ENCODE measurements at places on chromosomes 16 and 17.

DNA sequence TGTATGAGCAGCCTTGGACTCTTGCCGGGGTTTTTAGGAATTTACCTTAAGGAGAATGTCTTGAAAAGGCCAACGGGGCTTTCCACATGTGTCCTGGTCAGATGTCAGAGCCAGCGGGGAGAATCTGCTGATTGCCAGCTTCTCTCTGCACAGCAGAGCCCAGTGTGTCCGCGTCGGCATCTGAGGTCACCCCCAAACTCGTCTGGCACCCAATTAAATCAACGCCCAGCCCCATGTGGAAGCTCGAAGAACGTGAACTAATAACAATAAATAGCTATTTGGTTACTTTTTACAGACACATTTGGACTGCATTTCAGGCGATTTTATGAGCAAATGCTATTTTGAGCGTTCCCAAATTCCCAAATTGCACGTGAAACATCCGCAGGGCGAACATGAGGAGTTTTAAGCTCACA lies 303.5 kb downstream of the FOXL1 start:
- no peak for DNase-seq

DNA sequence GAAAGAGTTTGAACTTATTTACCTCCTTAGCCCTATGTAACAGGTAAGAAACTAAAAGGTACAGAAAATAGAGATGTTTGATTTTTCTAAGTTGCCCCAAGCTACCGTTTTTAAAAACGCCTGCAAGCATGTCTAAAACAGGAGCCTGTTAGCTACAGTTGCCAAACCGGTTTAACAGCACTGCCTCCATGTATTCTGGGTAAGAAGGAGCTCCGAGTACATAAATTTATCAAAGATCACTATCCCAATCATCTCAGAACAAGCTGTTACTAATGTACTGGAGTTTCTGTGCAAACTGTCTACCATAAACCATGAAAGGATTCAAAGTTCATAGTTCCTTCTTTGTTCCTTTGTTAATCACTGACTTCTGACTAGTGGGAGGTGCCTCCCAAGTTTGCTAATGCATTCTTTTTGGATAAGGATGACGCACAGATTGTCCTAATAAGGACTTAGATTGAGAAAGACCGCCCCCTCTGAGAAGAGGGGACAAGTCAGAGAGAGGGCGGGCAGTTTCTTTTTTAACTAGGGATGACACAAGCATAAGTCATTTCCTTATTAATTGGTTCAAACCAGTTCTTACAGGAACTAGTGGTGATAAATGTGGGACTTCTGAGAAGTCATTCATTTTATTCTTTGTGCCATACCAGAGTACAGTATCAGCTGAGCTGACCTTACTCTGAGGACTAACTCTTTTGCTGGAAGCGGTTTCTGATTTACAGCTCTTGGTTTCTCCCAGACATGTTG lies 55.3 kb downstream of the TUBD1 start:
- peak; percentile 97 for DNase-seq

DNA sequence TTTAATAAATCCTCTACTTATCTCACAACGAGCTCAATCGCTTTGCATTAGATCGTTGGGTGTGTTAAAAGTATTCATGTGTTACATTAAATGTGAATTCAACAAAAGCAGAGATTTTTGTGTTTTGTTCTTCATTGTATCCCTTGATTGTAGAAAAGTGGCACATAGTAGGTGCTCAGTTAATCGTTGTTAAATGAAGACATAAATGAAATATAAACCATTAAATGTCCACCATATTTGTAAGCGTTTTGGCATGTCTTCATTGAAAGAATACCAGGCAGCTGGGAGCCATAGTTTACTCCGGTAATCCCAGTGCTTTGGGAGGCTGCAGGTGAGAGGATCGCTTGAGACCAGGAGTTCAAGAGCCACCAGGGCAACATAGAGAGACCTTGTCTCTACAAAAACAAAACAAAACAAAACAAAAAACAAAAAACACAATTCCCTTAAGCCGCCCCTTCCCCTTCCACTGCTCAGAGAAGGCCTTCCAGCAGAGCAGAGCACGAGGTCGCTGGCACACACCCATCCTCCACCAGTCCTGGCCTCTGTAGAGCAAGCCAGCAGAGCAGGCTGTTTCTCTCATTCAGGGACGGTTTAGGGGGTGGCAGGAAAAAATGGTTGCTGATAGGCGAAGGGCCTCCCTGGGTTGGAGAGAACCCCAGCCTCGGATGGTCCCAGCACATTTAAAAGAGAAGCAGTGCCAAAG lies 673 bp upstream of the CHD9 start:
- no peak for DNase-seq

- no peak for DNase-seq
These were observed 22.8 kb downstream of the FAM117A start for GRCh38 chr17:49741009-49741691.

GRCh38 chr17:8466873-8467272 lies 31.2 kb downstream of the NDEL1 start:
- no peak for DNase-seq

- DNase-seq: no peak
These were observed 1.1 kb upstream of the PHF23 start for GRCh38 chr17:7240375-7240774.

DNA sequence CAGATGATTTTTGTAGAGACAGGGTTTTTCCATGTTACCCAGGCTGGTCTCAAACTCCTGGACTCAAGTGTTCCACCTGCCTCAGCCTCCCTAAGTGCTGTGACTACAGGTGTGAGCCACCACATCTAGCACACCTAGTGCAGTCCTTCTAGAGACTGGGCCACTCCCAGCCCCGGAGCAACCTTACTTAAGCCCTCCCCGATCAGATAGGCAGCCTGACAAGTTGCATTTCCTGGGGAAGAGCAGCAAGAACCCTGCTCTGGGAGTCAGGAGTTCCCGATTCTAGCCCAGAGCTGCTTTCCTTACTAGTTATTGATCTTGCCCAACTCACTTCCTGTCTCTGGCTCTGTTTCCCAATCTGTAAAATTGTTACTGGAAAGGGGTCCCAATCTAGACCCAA lies 7.0 kb upstream of the NAGLU start:
- DNase-seq: no peak

- DNase-seq: no peak
These were observed 361.2 kb downstream of the SEC14L1 start for GRCh38 chr17:77501751-77502625.

DNA sequence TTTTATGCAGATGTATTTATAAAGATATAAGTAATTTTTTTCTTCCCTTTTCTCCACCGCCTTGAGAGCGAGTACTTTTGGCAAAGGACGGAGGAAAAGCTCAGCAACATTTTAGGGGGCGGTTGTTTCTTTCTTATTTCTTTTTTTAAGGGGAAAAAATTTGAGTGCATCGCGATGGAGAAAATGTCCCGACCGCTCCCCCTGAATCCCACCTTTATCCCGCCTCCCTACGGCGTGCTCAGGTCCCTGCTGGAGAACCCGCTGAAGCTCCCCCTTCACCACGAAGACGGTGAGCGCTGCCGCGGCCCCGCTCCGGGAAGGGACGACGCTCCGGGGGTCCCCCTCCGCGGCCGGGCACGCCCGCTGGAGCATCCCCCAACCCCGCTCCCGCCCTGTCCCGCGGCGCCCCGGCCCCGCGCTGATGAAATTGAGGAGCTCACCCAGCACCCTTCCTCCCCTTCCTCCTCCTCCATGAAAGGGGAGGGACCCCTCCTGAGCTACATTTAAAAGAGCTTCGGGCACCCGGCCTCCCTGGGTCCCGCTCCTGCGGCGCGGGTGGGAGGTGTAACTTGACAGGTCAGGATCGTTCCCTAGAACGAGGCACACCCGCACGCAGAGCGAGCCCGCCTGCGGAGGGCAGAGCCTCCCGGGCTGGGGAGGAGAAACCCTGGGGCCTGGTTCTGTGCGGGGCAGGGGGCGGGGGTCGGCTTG lies 706 bp downstream of the HLF start:
- no peak for DNase-seq

DNA sequence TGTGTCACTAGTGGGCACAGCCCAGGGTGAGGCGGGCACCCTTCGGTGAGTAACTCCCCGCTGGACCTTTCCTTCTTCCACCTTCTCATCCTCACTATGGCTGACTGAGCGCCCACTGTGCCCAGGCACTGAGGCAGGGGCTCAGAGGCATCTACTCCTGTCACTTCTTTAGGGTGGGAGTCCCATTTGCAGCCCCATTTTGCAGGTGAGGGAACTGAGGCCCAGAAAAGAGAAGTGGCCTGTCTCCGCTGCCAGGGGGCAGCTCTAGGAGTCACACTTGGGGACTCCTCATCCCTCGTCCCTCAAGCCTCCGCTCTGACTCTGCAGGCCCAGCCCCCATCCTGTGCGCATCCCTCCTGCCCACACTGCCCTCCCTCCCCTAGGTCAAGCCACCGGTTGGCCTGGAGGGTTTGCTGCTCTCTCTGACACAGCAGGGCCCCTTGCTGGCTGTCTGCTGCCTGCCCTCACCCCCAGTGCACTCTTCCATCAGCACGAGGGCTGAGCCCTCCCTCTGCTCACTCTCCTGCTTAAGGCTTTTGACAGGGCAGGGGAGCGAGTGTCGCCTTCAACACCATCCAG lies 62.4 kb downstream of the CNGB1 start:
- no peak for DNase-seq

- DNase-seq: no peak
These were observed 49.2 kb upstream of the WSCD1 start for GRCh38 chr17:6021011-6021400.

DNA sequence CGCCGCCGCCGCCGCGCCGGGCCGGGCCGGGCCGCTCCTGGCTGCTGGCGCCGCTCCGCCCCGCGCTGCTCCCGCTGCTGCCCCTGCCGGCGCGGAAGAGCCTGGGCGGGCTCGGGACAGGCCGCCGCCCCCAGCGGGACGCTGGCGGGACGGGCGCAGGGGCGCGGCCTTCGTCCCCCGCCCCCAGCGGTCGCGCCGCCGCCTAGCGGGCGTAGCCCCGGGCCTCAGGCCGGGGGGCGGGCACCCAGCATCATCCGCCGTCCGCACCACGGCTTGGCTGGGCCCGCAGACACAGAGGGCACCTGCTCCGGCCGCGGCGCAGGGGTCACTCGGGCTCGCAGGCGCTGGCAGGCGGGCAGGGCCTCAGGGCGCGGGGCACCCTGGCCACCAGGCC lies at the start of gene AMFR:
AMFR (minus strand) TSS at position 107 of the 394 bp plus-strand sequence. CDS start 218 bp downstream, outside the sequence.
- no peak for DNase-seq

GRCh38 chr16:27476240-27476639 lies 73.5 kb downstream of the GTF3C1 start:
- DNase-seq: no peak

DNA sequence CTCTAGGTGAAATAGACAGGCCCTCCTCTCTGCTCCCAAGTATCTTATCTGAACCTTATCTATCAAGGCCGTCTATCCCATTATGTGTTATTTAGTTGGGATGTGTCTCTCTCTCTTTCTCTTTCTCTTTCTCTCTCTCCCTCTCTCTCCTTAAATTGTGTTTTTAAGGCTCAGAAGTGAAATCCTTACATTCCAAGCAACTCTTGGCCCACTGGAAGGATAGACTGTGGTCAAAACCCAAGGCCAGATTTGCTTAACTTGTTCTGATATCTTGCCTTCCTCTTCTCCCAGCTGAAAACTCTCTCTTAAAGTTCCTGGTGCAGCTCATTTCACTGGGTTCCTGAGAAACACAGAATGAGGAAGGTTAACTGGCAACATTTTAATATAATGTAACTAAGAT lies 14.7 kb downstream of the CDRT4 start:
- DNase-seq: no peak

GRCh38 chr16:85250609-85251223 lies 138.4 kb upstream of the CIBAR2 start:
- DNase-seq: no peak

DNA sequence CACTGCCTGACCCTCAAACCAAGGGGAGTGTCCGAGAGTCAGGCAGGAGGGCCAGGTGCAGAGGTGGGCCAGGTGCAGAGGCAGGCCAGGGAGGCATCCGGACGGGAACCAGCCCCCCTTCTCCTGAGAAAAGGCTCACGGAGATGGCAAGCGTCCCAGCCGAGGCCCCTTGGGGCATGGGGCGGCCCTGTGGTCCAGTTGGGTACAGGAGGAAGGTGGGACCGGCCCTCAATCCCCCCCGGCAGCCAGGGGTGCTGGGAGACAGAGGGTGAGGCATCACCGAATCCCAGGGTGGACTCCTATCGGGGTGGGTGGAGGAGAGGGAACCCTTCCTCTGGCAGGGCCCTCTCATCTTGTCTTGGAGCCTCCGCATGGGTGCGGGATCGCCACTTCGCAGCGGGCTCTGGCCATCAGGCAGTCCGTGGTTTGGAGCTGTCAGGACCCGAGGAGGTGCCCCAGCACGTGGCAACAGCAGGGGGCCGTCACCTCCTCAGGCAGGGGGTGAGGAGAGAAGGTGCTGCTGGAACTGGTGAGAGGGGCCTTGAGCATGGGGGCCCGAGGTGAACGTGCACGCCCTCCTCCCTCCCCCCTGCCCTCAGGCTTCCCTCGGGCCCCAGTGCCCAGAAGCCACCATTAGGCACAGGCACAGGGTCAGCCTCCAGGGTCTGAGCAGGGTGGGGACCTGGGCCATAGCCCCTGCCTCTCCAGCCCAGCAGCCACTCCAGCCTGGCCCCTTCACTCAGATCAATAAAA lies 38.7 kb upstream of the SLC38A10 start:
- DNase-seq: no peak

GRCh38 chr16:3171855-3172593 lies 16.0 kb upstream of the OR1F1 start:
- DNase-seq: no peak

DNA sequence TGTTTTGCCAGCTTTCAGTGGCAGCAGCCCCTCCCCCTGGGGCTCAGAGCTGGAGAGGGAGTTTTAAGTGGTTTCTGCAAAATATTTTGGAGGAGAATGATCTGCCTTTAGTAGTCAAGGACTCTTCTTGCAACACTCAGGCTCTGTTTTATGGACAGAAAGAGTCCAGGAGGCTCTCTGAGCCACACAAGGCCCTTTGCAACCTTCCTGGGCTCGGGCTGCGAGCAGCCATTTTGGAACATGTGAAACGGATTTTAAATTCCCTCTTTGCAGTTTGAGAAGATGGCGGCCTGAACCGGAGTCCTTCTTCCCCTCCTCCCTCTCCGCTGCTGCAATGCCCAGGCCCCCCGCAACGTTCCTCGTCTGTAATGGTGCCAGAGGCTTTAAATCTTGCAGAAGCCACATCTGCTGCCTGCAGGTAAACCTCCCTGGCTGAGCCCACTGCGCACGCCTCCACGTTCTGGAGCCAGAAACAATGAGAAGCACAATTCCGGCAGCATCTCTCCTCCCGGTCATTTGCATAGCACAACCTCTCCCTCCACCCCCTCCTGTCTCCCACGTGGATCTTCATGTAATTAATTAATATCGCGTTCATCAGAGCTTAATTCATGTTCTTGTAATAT lies 386.1 kb downstream of the SEC14L1 start:
- no peak for DNase-seq

GRCh38 chr16:81498351-81498750 lies 53.7 kb downstream of the CMIP start:
- DNase-seq: no peak

DNA sequence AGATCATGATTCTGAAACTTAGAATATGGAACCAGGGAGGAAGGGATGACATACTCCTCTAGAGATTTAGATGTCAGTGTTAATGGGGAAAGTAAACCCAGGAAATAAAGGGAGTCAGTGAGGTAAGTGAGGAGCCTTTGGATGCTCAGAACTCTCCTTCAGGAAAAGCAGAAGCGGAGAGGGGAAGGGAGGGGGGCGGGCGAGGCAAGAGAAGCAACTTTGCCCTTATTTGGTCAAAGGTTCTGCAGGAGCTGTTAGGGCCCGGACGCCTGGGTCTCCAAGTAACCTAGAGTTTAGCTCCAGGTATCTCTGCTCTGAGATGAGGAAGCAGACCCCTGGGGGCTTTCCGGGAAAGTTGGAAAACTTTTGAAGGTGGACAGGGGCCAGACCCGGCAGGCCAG lies 1.3 kb downstream of the PFN1 start:
- no peak for DNase-seq

- no peak for DNase-seq
These were observed 146.4 kb upstream of the CHMP6 start for GRCh38 chr17:80845069-80845862.

- DNase-seq: no peak
These were observed 201.7 kb upstream of the PSMD7 start for GRCh38 chr16:74094962-74095361.

Data from NCI-H2081 treated with DMSO at 0.1 percent for 48 hours (cell line).